RCC 7860 (cell line): ENCODE measurements at places on chromosomes 5 and 9.

DNA sequence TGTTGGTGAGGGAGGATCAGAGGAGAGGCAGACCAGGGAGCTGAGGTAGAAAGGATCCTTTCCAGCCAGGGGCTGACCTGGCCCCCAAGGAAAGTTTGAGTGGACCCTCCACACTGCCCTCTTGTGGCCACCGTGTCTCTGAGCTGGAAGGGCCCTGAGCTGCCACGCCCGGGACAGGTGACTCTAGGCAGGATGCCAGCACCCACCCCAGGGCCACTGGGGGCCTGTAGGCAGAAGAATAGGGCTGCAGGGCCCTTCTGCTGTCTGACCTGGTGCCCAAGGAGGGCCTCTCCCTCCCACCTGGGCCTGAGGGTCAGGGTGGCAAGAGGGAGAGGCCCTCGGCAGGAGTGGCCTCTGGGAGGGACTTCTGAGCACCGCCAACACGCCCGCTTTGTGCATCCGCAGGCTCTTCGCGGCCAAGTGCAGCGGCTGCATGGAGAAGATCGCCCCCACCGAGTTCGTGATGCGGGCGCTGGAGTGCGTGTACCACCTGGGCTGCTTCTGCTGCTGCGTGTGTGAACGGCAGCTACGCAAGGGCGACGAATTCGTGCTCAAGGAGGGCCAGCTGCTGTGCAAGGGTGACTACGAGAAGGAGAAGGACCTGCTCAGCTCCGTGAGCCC is 76.8 kb downstream of the LMX1B start:
- DNase-seq = no peak

DNA sequence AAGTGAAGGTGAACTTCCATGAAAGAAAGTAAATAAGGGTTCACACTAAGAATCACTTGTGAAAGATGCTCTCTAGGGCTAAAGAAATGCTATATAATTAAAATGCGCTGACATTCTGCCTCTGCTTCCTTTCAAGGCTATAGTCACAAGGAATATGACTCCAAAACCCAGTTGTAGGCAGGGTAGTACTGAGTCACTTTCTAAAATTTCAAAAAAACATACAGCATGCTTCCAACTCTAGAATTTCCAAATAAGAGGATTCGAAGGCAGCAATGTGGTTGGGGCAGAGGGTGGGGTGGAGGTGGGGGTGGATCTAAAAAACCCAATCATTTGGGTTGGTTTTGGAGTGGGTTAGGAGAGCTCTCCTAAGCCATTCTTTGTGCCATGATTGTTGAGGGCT is 84.6 kb downstream of the HMHB1 start:
- no peak for DNase-seq

DNA sequence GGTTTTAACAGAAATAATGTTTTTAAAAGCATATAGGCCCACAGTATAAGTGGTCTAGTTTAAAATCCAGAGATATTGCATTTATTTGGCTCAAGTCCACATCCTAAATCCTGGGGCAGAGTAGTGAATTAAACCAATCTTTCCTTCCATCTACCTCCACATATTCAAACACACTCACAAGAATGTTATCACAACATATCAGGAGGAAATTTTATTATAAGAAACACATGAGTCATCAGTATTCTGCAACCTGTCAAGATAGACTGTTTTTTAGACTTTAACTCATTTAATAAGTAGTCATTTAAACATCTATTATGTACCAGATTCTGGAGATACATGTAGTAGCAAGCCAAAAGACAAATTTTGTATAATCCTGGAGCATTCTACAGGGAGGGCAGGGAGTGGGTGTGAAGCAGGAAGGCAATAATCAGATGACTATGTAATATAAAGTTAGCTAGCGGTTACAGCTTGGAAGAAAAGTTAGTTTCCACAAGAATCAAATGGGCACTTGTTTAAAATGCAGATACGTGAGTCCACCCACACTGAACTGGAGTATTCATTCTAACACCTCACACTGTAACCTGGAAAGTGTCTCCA is 187.3 kb upstream of the PIK3R1 start:
- no peak for DNase-seq

DNA sequence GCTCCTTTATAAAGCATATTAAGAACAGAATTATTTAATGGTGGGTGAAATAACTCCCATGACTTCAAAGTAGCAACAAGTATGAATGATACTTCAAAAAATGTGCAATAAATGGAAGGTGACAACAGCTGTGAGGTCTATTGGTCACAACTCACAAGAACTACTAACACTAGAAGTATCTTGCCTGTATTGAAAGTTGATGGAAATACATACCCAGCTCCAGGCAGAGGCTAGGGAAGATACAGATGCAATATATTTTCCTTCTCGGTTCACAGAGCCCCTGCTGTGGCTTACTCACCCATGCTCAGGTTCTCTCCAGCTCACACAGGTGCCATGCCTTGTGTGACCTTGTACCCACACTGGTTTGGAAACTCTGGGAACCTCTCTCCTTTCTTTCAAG is 133.8 kb downstream of the LIFR start:
- DNase-seq = no peak

DNA sequence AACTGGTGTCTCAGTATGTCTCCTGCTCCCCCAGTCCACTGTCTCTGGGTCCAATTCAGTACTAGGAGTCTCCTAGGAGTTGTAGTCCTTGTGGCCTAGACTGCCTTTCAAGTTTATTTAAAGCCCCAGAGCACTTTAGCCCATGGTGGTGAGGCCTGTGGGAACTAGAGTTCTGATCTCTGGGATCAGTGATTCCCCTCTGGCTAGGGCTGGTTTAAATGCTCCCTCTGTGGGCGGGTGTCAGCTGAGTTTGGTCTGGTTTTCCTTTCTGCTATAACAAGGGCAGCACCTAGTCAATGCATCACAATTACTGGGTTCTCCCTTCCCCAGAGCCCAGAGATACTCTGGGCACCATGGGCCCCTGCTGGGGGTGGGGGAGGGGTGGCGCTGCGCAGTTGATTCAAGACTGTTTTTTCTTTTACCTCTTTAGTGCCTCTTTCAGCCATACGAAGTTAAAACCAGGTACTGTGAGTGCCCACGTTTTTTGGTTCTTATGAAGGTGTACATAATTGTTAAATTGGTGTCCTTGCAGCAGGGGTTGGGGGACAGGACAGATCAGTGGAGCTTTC is 9.3 kb upstream of the SLC36A3 start:
- no peak for DNase-seq

- DNase-seq = peak; percentile 15
Observed at GRCh38 chr9:133505186-133505830, 19.5 kb downstream of the MYMK start.

DNA sequence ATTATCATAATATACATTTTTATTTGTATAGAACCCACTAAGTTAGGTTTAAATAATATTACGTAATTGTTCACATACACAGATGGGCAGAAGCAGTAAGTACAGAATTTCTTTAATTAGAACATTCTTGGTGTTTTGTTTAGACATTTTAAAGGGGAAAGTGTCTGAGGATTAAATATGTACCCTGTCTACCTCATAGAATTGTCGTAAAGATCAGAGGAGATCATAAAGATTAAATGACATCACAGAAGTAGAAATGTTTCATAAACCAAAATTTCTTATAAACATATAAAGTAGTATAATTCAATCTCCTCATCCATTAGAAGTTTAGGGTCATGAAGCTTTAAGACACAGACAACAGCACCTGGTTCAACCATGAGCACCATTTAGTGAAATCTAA is 20.1 kb downstream of the DEPDC1B start:
- DNase-seq = no peak

DNA sequence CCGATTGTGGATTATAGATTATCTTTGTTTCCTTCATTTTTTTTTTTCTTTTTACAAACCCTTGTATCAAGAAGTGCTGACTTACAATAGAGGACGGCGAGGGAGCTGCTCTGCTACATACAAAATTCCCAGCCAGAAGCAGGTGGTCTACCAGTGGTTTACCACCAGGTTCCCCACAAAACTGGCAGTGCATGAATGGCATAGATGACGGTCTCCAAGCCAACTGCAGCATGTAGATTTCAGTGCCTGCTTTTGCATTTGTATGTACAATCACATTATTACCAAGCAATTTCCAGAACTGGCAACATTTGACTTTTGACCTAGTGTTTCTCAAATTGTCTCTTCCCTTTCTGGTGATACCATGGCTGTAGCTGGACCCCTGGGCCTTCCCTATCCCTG is 84.0 kb downstream of the ACER2 start:
- no peak for DNase-seq

DNA sequence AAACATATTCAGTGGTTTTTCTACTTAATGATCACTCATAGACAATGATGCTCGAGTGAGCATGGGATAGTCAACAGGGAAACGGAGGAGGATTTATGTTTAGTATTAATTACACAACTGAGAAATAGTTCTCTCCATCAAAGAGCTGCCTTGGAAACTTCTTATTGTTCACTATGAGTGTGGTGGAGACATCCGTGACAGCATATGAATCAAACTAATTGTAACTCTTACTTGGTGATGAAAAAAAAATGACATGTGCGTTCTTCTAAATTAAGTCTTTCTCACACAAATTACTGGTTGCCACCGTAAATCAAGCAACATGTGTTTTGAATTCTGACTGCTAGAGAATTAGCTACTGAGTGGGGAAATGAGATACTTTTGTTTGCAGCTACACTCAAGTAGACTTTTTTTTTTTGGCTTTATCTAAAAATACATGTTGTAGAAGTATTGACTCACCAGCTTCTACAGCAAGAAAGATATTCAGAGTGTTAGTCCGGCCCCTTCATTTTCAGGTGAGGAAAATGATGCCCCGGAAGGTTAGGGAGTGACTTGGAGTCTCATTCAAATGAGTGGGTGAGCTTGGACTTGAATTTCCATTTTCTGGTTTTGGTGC is 179.4 kb downstream of the CFAP90 start:
- DNase-seq = no peak

GRCh38 chr5:38465061-38465460 is 91.4 kb downstream of the LIFR start:
- DNase-seq = no peak

DNA sequence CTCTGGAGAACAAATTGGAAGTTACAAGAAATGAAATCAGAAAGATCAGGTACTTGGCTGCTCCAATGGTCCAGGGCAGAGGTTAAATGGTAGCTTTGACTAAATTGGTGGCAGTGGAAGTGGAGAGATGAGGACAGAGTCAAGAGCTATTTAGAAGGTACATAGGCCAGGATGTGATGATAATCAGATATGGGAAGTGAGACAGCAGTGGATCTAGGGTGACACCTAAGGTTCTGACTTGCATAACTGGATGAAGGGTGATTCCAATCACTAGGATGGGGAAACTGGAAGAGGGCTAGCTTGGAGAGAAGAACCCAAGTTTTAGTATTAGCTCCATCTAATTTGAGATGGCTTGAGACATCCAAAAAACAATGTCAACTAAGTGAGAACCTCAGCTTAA is 24.0 kb upstream of the NDUFB6 start:
- no peak for DNase-seq

DNA sequence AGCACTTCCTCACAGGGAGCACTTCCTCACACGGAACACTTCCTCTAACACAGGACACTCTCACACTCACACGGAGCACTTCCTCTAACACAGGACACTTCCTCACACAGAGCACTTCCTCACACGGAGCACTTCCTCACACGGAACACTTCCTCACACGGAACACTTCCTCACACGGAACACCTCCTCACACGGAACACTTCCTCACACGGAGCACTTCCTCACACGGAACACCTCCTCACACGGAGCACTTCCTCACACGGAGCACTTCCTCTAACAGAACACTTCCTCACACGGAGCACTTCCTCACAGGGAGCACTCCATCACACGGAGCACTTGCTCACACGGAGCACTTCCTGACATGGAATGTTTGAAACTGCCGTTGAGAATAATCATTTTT is 13.4 kb downstream of the POMT1 start:
- no peak for DNase-seq
